Bronchial epithelial cell (primary cell): ENCODE measurements at places on chromosomes 11 and 22.

DNA sequence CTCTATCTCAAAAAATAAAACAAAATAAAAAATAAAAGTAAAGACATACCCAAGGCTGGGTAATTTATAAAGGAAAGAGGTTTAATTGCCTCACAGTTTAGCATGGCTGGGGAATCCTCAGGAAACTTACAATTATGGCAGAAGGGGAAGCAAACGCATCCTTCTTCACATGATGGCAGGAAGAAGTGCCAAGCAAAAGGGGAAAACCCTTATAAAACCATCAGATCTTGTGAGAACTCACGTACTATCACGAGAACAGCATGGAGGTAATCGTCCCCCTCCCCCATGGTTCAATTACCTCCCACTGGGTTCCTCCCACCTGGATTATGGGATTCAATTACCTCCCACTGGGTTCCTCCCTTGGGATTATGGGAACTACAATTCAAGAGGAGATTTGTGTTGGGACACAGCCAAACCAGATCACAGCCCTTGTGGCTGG is 8.3 kb upstream of the SSTR3 start:
- no peak for DNase-seq

GRCh38 chr22:50696799-50697561 is 24.4 kb downstream of the SHANK3 start:
- DNase-seq: no peak

DNA sequence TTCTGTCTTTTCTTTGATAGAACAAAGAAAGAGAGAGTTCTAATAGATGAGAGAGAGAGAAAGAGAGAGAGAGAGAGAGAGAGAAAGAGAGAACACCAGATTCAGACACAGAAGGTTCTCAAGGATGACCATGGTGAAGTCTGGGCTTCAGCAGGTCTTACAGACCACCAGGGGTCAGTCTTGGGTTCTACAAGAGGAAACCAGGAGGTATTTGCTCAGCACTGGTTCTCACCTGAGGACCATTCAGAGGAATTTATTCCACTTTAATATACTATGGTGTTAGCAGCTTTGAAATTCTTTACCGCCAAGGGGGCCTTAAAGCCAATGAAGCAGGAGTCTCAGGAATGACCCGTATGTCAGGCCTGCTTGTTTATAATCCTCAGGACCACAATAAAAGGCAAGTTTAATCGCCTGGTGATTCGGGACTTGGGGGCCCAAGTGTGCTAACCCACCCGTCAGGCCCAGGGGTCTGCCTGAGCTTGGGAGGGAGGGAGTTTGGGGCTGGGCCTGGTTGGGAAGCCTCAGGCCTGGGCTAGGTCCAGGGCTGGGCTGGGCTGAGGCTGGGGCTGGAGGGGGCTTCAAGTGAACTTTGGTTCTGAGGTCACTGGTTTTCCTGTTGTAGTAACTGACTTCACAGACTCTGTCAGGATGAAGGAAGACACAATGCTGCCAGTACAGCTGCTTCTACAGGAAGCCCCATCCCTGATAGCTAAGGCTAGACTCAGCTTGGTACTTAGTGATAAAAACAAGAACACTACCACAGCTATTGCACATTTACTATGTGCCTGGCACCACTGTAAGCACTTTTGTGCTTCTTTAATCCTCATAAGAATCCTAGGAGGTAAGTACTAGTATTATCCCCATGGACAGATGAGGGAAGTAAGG is 179.2 kb upstream of the ZBED5 start:
- DNase-seq: peak; percentile 62

GRCh38 chr11:102139081-102139498 is 28.8 kb downstream of the YAP1 start:
- DNase-seq: peak; percentile 89

DNA sequence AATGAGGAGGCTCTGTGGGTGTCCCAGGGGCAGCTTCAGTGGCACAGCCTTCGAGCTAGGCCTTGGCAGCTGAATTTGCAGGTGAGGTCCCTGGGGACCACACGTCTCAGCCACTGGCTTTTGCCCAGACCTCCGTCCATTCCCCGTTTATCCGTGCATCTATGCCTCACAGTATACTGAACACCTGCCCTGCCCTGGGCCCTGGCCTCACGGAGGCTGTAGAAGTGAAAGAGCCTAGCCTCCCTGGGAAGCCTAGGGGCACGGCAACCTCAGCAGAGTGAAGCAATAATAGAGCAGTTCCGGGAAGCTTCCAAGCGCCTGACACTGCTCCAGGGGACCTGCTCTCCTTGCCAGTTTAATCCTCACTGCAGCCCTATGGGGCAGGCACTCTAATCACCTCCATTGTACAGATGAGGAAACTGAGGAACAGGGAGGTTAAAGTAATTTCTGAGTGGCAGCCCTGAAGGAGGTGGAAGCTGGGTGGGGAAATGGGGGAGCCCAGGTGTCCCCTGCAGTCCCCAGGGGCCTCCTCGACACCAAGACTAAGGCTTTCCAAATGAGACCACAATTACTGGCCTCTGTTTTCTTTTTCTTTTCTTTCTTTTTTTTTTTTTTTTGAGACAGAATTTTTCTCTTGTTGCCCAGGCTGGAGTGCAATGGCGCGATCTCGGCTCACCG is 2.7 kb upstream of the NFAM1 start:
- DNase-seq: no peak
